ENCODE measurements at places on chromosomes 2 and 18.
A peak's percentile ranks its signal among the peaks of the same experiment; 100 is the strongest.

- no peak for DNase-seq
Measured at GRCh38 chr2:84694088-84694622, 177.9 kb downstream of the DNAH6 start.

DNA sequence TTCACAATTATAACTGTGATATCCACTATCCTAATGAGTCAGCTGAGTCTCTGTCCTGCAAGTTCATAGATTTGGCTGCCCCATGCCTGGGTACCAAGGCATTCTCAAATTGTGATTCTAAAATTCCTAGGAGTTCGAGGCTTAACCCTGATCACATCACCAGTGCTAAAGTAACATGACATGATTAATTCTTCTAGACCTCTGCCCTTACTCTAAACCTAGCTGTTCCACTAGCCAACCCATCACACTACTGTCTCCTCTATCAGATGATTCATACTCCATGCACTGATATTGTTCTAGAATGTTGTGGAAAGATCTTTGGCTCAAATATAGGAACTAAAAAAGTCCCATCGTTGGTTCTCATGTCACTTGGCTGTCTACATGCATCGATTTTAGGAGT, 487.6 kb downstream of the PIK3C3 start:
- no peak for DNase-seq

- DNase-seq = no peak
Measured at GRCh38 chr2:102137138-102137537, 5.4 kb upstream of the IL1R1 start.

- DNase-seq = no peak
Measured at GRCh38 chr18:43870626-43871025, 593.3 kb upstream of the SYT4 start.

DNA sequence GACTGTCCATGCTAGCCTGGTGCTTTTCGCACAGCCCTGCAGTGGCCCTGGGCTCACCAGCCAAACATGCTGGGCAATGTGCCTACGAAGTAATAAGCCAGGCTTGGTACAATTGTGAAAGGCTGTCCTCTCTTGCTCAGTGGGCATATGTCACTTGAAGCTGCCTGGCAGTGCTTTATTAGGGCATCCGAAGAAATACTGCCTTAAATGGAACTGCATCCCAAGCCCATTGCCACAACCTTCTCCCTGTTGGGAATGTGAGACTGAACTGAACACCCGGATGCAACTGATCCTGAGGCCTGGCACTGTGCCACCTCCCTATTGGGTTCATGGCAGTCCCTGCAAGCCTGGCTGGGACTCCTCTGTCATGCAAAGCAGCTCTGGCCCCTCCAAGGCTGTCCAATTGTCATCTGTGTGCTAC, 15.9 kb downstream of the CAPG start:
- peak; percentile 59 for DNase-seq

- DNase-seq = no peak
Measured at GRCh38 chr2:60880643-60881046, 729 bp upstream of the REL start.

Measured in gastrocnemius medialis (tissue), 4 donors.